ENCODE measurements at places on chromosomes 13 and 19.

- DNase-seq, result no peak
Observed at GRCh38 chr13:90430127-90430526, 917.4 kb upstream of the MIR17HG start.

DNA sequence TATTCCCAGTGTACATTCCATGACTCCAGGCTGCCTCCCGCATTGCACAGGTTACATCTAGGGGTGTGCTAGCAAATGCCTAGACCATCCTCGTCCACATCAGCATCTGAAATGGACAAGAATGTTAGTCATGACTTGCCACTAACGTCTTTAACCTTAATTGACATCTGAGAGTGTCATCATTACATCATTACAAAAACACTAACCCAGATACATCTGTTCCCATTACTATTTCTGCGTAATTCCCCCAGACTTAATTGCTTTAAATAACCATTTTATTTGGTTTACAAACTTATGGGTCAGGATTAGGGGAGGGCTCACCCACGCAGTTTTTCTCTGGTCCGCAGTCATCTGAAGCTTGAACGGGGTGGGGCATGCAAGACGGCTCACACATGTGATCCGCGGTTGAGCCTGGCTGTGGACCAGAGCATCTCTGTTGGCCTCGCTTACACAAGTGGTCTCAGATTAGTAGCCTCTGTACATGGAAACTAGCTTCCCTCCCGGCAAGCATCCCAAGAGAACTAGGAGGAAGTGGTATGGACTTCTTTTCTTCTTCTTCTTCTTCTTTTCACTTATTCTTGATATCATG lies 15.9 kb downstream of the KL start:
- no peak for DNase-seq

DNA sequence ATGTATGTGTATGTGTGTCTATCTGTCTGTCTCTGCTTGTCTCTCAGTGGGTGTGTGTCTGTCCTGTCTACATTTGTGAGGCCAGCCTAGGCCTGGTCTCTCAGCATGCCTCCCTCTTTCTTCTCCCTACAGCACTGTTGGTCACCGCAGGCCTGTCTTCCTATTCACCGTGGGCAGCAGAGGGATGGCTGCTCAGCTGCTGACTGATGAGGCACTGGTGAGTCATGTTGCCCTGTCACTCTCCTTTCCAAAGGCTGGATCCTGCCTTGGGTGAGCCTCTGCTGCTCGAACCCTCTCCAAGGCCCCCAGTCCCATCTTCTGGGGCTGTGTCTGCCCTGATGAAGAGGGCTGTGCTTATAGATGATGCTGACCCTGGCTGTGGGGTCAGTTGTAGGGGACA lies 6.3 kb downstream of the ZNF71 start:
- DNase-seq, result no peak

- DNase-seq, result no peak
Observed at GRCh38 chr13:48184260-48184659, 48.7 kb upstream of the ITM2B start.

GRCh38 chr13:24511816-24512196 lies 772 bp downstream of the PARP4 start:
- DNase-seq, result no peak

- DNase-seq, result no peak
Observed at GRCh38 chr13:97027162-97027554, 32.9 kb upstream of the OXGR1 start.

DNA sequence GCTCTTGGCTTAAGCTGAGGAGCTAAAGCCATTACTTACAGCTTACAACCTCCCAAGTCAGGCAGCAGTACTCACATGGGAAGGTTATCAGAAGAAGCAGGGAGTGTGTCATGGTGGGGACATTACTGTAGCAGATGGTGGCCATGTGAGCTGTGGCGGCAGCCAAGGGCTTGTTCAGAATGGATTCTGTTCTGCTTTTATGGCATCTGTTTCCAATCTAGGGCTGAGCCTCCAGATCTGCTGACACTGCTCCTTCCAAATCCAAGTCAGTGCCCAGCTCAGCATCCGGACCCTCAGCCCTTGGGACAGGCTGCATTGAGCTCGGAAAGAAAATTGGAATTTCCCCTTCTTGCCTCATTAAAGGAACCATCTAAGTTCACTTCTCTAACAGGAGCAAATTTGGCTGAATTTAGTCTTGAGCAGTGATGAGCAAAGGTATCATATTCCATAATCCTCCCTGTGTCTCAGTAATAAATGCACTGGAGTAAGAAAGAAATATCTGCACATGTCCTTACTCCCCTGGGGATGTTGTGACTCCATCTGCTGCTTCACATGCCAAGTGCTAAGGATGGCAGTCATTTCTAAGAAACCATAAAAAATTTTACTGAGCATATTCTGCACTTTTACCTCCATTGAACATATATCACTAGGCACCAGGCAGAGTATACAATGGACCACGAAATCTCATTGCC lies 73.9 kb downstream of the KCTD12 start:
- no peak for DNase-seq

DNA sequence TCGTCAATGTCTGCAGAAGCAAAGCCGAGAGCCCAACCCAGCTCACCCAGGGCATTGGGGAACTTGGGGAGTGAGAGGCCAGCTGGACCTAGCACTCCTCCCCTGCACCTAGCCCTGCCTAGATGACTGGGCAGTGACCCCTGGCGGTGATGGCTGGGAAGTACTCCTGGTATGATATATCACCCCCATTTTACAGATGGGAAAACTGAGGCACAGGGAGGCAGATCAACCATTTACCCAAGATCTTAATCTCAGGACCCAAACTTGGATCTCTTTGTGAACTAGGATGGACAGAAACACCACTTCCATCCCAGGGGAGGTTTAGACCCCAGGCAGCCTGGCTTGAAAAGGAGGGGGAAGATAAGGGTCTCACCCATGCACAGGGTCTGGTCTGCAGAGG lies 43.5 kb downstream of the CCL25 start:
- no peak for DNase-seq

DNA sequence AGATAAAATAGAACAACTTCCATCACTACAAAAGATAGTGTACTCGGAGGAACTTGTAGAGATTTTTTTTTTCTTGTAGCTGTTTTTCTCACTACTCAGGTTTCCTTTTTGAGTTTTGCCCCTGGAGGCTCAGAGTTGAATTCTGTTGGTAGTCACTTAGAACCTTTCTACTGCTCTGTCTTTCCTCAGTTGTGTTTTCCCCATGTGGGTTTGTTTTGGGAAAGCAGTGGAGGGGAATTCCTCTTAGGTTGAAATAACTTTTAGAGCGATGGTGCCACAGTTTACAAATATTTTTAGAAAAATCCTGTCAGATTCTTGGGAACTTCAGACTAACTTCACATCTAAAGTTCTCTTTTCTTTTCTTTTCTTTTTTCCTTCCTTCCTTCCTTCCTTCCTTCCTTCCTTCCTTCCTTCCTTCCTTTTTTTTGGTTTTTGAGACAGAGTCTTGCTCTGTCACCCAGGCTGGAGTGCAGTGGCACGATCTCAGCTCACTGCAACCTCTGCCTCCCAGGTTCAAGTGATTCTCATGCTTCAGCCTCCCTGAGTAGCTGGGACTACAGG lies 65.8 kb downstream of the LRCH1 start:
- no peak for DNase-seq

DNA sequence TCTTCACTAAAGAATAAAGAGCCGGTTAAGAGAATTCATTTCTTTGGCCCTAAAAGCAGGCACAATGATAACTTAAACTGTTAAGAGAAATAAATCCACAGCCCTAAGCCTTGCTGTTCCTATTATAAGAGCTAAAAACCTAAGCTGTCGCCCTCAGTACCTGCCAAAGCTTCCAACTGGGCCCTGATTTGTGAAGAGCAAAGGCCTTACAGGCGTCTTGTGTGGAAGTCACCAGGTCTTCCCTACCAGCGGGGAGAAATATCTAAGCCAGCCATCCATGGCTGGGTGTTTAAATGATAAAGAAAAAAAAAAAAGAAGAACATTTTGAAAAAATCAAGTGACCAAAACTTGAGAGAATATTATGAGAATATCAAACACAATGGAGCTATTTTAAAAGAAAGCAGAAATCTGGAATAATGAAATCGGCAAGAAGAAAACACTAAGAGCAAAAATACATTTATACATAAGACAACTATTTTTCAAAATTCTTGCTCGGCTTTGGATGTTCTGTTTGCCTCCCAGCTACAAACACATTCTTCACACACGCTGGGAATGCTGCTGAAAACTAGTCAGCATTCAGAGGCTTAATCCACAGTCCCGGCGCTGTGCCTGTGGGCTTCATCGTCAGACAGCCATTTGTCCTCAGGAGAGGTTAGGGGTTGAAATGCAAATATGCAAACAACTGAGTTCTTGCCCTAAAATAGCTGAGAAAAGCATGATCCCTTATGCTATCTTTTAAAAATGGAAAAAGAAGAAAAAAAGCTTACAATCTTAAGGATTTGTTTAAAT lies 89.8 kb upstream of the LSM14A start:
- peak; percentile 57 for DNase-seq

DNA sequence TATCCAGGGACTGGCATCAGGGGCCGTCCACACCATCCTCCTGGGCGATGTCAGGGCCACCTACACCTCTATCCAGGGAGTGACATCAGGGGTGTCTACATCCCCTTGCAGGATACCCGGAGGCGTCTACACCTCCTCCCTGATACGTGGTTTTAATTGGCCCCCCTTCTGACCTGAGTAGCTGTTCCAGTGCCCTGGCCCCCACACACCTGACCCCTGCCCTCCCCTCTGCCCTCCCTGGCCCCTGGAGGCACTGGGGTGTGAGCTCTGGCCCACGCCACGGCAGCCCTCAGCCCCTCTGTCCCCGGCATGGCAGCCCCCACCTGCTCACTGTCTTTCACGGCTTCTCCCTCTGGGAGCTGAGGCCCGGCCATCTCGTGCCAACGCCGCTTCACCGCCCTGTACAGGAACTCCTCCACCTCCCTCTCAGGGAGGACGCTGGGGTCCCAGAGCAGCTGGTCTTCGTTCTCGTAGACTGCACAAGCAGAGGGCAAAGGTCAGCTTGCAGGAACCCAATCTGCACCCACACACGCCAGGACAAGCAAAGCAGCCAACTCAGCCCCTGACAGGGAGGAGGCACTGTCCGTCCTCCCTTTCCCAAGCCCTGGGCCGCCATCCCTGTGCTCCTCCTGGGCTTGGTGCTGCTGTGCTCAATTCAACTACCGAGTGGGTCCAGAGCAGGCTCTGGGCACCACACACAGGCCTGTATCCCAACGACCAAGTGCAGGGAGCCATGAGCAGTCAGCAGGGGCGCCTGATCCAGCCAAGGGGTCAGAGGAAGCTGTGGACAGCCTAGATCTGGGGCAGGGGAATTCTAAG lies 22.2 kb upstream of the PLPP2 start:
- no peak for DNase-seq
